ENCODE measurements at places on chromosomes 12 and 14.

DNA sequence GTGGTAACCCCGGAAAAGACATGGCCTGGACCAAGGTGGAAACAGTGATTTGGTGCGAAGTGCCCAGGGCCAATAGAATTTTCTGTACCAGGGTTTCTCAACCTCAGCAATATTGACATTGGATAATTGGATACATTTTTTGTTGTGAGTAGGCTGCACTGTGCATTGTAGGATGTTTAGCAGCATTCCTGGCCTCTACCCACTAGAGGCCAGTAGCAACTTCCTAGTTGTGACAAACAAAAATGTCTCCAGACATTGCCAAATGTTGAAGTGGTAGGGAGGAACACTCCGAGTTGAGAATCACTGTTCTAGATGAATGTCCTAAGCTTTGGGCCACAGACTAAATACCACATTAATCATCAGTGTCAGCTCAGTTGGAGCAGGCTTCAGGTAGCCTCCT is 6.2 kb upstream of the CGRRF1 start:
- DNase-seq: no peak

GRCh38 chr14:75222208-75222701 is 45.8 kb upstream of the TMED10 start:
- DNase-seq: no peak

DNA sequence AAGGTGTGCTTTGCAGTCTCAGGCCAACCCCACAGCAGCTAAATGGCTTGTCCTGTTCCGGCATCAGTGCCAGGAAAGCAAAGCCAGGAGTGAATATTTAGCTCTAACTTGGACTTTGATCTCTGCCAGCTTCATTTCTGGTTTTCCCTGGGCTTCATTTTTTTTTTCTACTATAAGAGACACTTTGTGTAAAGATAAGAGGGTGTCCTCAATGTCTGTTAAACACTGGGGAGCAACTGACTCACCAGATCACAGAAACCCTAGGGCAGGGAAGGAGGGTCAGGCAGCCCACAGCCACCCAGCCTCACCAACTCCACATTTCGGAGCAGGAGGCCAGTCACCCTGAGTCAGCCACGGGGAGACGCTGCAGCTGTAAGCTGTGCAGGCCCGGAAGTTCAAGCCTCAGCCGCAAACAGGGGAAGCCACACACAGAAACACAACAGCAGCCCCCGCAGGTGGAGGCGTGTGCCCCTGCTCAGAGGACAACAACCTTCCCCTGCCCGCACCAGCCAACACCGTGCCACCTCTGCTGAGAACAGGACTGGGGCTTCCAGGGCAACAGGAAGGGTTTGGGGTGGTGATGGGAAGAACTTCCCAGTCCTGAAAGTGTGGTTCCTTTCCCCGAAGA is 6.3 kb downstream of the TNFRSF1A start:
- peak; percentile 93 for DNase-seq

- no peak for DNase-seq
These were observed 427.2 kb downstream of the TRHDE start for GRCh38 chr12:72699362-72699761.

DNA sequence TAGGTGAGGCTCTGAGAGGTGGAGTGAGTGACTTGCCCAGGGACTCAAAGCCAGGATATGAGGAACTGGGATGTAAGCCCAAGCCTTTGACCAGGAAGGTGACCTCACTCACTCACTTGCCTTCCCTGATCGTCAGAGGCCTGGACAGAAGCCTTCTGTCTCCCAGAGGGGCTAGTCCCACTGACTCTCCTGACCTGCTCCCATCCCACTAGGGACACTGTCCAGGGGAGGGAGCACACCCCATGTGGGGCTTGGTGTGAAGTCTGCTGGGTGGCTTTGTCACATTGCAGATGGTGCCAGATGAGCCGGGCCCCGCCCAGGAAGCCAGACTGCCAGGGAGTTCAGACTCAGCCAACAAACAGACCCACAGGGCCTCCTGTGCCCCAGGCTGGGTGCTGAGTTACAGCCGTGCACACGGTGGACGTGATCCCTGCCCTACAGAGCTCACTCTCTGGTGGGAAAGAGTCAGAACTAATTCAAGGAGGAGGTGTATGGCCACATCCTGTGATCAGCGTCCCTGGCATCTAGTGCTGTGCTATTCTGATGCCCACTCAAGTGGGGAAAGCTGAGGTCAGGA is 28.3 kb downstream of the MMAB start:
- peak; percentile 48 for DNase-seq

- no peak for DNase-seq
These were observed 14.5 kb upstream of the WDR89 start for GRCh38 chr14:63656194-63656593.

DNA sequence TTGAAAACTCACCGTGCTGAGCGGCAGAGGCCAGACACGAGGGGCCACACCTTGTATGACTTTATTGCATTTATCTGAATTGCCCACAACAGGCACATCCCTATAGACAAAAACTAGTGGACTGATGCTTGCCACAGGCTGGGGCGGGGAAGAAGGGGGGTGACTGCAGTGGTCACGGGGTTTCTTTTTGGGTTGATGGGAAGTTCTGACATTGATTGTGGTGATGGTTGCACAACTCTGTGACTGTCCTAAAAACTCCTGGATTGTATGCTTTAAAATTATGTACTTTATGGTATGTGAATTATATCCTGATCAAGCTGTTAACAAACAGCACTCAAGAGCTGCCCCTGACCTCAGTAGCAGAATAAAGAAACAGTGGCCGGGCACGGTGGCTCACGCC is 25.7 kb downstream of the DHX37 start:
- no peak for DNase-seq

DNA sequence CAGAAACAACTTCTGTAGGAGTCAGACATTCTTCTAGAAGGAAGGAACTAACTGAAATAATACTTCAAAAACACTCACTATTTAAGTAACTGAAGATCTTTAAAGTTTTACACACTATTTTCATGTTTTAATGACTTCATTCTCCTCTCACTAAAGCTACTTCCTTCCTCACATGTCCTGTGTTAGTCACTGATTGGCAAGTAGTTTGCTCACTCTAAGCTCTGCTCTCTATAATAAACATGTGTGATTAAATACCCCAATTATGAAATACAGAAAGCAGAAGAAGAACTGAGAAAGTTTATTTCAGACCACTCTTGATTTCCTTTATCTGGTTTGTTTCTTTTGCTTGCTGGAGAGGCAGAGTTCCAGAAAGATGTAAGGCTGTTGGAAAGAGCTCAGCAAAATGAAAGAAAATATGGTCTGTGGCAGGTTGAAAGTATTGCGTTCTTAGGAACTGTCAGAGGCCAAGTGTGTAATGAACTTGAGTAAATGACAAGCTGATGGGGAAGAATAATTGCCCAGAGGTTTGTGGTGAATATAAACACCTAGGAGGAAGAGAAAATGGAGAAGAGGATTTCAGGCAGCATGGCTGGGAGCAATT is 522.0 kb upstream of the SEL1L start:
- DNase-seq: no peak

GRCh38 chr14:96062506-96062905 is 23.3 kb downstream of the C14orf132 start:
- no peak for DNase-seq

Data from activated CD8-positive, alpha-beta T cell treated with anti-CD3 and anti-CD28 coated beads, Interleukin-2, amount 10 ng/mL, durations not matched to agents 7 days and 5 days (primary cell).